ENCODE measurements at places on chromosomes 16 and 17.

GRCh38 chr17:41518789-41519449, at the start of gene KRT15:
TSS of gene KRT15 (minus strand) at chr17:41518890. CDS start at chr17:41518827, 63 bp downstream.
- no peak for DNase-seq

DNA sequence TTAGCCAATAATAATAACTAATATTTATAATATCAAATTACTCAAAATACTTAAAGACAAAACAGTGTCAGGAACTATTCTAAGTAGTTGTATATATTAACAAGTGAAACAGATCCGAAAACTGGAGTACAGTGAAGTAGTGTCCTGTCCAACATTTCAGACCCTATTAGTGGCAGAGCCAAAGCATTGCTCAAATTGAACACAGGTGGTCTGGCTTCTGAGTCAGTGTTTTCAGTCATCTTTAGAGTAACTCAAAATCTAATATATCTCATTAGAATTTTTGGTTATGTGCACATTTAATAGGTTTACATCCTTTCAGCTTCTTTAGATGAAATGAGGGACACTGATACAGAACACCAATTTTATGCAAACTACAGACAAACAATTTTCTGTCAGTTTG, 652.5 kb downstream of the CDH11 start:
- DNase-seq = no peak

DNA sequence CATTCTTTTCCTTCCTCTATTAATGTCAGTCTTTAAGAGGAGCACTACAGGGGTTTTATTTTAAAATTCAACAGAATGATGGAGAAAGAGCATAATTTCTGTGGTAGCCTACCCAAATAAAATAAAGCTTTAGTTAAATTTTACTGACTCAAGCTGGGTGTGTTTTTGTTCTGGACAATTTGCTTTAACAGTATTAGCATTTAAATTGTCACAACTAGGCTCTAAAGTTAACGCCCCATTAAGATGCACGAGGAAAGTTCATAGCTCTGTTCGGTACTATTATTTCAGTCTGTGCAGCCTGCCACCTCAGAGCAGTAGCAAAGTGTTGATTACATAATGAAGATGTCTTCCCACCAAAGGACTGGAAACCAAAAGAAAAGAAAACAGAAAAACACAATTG, 52.0 kb downstream of the CDK12 start:
- DNase-seq = no peak

DNA sequence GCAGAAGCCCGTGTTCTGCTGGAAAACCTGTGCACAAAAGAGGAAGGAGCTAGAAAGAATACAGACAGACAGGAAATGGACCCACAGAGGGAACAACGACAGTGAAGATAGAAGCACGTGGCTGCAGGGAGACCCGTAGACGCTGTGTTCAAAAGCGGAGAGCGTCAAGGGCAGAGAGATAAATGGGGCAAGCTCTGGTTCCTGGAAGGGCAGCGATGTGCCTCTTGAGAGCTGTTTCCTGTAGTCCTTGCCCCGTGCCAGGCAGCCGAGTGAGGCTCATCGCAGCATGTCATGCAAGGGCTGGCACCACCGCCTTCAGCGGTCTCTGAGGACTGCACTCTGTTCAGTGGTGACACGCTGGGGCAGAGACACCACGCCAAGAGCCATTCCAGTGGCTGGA, 43.6 kb upstream of the CACNG5 start:
- DNase-seq = no peak

DNA sequence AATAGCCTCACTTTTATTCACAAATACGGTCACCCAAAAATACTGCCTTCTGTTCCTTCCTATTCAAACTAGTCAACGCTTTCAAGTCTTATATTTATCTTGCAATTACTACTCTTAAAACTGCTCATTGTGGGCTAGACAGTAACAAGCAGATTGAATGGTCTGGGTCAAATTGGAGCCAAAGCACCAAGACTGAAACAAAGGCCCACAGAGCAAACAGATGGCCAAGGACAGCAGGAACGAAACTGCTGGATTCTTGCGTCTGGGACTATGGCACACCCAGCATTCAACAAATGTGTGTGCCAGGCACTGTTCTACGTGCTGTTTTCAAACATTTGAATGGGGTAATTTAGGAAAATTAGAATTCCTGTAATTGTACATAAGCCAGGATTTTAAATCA, 250.1 kb upstream of the PSMD7 start:
- DNase-seq = no peak

- no peak for DNase-seq
Measured at GRCh38 chr17:55236316-55236715, 28.4 kb upstream of the HLF start.

DNA sequence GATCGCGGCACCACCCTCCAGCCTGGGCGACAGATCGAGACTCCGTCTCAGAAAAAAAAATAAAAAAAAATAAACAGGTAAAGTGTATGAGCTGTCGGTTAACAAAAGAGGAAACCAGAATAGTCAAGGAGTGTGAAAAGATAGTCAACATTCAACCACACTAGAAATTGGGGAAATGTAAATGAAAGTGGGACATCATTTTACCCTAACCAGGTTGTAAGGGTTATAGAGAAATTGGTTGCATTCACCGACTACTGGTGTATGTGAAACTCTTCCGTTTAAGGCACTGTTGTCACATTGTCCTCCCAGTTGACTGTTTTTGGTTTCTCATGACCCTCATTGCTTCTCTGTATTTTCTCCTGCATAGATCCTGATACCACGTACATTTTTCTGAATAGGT, 62.8 kb downstream of the RABEP1 start:
- no peak for DNase-seq

- no peak for DNase-seq
Measured at GRCh38 chr16:57549730-57550129, 7.3 kb downstream of the ADGRG5 start.

DNA sequence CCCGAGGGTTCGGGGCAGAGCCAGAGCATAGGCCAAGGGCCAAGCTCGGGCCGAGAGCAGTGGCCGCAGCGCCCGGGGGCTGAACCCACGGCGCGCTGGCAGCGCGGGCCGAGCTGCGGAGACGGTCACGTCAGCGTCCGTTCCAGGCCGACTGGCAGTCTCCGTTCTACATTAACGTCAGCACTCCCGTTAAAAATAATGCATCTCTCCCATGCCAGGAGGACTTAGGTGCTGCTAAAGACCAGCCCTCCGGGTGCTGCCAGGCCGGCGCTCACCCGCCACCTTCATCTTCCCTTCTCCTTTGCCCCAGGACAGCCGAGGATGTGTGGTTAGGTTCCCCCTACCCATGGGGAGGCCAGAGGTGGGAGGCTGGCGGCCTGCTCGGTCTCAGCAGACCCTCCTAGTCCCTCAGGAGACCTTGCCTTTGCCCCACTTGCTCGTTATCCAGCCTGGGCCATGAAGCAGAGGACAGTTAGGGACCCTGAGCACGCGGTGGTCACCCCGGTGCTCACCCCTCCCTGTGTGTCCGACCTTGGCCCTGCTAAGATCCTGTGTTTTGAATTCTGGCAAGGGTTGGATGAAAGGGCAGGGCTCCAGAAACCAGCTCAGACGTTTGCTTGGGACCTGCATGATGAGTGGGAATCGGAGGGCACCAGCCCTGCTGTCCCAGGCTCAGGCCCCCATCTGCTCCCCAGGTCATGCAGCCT, 572 bp downstream of the MPG start:
- DNase-seq = peak; percentile 56

GRCh38 chr17:76000016-76000754, 470 bp upstream of the CDK3 start:
- DNase-seq = peak; percentile 92

DNA sequence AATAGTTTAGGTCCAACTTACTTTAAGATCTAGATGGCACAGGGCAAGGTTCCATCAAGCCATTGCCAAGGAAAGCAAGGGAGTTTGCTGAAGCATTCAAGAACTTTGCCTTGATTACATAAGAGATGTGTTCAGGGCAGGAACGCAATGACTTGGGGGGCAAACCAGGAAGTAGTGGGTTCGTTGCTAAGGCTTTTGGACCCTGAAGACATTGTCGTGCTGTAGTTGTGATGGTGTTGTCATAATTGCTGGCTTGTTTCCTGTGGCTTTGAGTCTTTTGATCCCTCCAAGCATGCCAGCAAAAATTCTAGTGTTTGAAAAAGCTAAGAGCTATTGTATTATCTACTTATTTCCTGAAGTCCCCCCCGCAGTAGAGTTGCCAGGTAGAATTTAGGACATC, 70.7 kb upstream of the HNF1B start:
- peak; percentile 27 for DNase-seq

- DNase-seq = no peak
Measured at GRCh38 chr16:83727018-83727417, 80.8 kb upstream of the HSBP1 start.

DNA sequence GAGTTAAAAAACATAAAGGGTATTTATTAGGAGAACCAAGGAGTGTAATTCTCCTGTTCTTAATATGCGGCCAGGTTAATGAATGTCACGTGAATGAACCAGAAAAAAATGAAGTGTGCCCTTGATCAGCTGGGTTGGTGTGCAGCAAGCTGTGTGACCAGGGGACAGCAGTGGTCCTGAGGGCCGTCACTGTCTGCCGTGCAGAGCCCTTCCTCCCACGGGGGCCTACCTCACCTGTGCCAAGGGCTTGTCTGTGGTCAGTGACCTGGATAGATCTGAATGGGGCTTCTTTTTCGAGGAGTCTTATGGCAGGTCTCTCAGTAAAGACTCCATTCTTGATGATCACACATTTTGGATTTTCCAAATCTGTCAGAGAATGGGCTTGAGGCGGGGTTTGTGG, 17.7 kb upstream of the STH start:
- no peak for DNase-seq

DNA sequence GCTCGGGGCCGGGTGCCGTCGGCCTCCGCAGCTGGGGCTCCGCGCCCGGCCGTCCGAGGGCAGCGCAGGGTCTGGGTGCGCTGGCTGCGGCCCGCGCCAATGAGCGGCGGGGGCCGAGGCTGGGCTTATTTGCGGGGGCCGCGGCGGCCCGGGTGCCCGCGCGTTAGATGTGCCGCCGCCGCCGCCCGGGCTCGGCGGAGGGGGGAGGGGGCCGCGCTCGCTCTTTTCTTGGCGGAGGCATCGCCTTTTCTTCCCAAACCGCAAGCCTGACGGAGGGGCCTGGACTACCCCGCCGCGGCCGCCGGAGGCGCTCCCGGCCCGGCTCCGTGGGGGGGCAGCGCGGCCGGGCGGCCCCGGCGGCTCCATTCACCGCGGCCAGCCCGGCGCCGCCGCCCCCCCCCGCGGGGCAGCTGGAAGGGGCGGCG, at the start of gene NOTUM:
TSS of gene NOTUM (minus strand) at position 101 of the 425 bp plus-strand sequence. CDS start 278 bp downstream, outside the sequence.
- DNase-seq = no peak
